CD4-positive, alpha-beta T cell treated with Interleukin-1 beta for 1 hour (primary cell): ENCODE measurements at places on chromosomes 2 and 18.
A peak's percentile ranks its signal among the peaks of the same experiment; 100 is the strongest.

DNA sequence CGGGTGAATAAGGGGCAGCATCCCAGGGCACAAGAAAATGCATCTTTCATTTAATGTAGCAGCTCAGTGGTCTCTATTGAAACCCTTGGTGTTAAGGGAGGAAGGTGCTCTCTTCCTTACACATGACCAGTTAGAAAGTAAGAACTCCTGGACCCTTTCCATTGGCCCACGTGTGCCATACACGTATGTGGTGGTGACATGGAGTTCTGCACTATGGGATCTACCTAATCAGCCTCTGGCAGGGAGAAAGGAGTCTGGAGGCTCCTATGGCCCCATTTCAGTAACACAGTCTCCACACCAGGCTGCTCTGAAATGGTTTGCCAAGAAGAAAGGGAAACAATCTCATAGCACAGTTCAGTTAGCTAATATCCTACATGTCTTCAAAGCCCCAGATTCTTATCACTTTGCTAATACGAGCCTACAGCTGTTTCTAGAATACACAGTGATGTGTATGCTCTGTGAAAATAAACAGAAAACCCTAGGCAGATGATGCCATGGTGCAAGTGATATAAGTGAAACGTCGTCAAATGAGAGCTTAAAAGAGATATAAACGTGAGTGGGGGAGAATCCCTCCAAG is 7.0 kb downstream of the EFEMP1 start:
- no peak for DNase-seq

- no peak for DNase-seq
Measured at GRCh38 chr2:205405194-205405593, 277.1 kb upstream of the NRP2 start.

GRCh38 chr2:9762941-9763340 is 80.3 kb upstream of the TAF1B start:
- no peak for DNase-seq

GRCh38 chr2:131673400-131674173 is 145.9 kb downstream of the CCDC74A start:
- DNase-seq = peak; percentile 62

GRCh38 chr2:190953257-190953656 is 60.7 kb downstream of the STAT1 start:
- DNase-seq = no peak

GRCh38 chr2:160473468-160474318 is 19.9 kb downstream of the RBMS1 start:
- DNase-seq = no peak

DNA sequence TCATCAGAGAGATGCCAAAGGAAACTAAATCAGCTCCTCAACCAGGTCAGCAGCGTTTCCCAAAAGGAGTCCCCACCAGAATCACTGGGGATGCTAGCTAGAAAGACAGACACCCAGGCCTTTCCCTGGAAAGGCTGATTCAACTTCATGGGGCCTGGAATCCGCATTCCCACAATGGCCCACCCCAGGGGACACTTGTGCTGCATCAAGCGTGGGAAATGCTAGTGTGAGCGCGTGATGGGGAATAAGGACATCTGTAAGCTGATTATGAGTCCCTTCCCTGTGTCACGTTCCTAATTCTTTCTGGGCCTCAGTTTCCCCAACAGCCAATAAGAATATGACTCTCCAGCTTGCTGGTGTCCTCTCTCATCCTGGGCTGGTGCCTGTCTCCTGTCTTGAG is 2.2 kb upstream of the WNT10A start:
- DNase-seq = no peak

DNA sequence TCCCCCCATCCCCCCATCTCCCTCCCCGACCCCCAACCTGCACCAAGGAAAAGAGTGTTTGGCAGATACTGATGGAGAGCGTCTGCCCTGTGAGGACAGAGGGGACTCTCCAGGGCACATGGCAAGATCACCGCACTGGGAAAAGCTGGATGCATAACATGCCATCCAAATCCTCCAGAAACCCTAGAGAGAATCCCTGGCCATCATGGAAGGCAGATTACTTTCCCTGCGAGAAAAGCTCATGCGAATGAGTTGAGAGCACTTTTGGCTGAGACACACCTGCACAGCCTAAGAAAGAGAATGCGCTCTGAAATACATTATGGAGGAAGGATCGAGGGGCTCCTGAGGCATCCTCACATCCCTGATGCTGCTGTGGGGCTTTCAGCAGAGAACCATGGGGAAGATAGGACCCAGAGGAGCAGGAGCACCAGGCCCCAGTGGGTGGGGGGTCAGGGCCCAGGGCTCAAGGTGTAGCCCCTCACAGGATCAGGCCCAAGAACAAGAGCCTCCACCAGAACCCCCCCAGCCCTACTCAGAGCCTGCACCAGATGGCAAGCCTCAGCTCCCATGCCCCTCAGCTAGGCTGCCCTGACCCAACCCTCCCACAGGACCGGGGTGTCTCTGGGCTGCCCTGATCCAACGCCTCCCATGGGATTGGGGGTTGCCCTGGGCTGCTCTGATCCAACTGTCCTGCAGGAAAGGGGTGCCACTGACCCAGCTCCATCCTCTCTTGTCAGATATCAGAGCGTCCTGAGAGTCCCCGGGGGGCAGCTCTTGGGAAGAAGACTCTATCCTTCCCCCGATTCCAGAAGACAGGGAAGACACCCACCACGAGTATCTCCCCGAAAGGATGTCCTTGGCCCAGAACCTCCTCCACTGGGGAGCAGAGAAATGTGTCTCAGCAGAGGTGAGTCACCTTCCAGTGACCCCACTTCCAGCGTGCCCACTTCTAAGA is 153.4 kb downstream of the NDUFA10 start:
- DNase-seq = no peak

- no peak for DNase-seq
Measured at GRCh38 chr2:2825516-2826208, 494.6 kb upstream of the MYT1L start.

DNA sequence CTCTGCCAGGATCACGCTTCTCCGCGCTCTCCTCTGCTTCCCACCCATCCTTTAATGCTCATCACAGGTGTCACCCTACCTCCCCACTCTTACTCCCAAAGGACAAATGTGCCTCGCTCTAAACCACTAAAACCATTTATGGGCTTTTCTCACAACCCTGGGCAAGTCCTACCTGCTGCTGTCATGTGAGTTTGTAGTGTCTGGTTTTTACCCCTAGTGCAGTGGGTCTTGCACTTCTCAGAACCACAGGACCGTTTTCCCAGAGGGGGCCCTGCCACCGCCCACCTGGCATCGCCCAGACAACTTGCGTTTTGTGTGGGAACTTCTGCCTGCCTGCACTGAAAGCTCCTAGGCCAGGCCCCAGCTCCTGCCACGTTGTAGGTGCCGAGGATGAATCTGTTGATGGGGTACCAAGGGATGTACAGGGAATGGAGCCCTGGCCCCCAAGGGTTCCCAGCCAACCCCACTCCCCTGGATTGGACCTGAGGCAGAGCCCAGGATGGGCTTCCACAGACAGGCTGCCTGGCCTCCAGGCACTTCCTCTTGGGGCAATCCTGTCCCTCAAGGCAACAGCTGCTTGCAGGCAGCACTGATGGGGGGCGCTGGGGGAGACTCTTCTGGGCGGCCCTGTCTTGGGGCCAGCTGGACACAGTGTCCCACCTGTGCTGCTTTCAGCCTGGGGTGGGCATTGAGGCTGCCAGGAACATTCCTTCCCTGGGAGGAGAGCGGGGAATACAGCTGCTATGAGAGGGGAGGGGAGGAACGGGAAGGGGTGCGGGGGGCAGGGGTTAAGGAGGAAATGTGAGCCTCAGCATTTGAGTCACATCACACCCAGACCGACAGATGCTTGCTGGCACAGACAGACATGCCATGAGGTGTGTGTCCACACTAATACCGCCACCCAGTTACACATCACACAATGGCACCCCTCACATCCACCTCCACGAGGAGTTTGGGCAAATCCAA is 176.3 kb downstream of the ZFP36L2 start:
- DNase-seq = no peak

DNA sequence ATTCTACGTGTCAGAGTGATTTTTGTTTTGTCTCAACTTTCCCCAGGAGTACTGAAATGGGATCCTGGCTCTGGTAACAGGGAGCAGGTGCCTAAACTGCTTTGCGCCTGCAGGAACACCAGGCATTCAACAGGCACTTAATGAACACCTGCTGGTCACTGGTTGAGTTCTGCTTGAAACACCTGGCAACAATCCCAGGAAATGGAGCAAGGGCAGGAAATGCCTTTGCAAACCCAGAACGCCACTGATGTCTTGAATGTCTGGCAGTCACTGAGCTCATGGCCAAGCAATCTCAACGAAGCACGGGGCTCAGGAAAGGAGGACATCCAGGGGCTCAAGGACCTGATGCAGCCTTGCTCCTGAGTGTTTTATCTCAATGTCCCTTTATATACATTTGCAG is 360.0 kb upstream of the RAB6C start:
- no peak for DNase-seq

GRCh38 chr2:55934337-55934736 is 10.8 kb upstream of the EFEMP1 start:
- DNase-seq = no peak

DNA sequence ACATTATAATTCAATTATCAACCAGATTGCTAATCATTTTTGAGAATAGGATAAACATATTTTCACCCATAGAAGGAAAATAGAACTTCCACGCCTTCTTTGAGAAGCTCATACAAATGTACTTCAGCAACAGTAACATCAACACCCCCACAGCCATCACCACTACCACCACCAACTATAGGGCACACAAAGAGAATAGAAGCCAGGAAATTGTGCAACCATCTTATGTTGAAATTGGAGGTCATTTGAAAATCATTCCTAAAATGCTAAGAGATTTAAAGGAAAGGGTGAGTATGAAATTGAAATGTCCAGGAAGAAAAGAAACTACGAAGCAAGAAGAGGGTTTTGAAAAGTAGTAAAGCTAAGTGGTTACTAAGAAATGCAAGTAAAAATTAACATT is 563.4 kb downstream of the ZNF804A start:
- no peak for DNase-seq

DNA sequence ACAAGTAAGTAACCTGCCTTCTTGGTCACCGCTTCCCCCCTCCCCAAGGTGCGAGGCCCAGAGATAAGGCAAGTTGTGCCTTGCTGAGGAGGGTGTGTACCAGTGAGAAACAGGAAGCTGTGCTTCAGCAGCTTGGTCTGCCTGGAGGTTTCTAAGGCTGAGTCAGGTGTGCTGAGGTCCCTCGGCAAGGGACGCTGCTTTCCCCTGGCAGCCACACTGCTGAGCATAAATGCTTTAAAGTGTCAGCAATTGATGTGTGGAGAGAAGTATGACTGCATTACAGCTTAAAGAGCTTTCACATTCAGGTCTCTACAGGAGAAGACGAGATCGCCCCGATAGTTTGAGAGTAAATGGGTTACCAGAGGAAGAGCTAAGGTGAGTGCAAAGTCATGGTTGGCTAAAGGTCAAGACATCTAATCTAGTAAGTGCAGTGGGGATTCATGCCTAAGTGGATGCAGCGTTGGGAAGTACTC is 86.9 kb downstream of the LIMS1 start:
- DNase-seq = peak; percentile 82

- DNase-seq = no peak
Measured at GRCh38 chr2:9941996-9942390, 9.5 kb upstream of the GRHL1 start.

DNA sequence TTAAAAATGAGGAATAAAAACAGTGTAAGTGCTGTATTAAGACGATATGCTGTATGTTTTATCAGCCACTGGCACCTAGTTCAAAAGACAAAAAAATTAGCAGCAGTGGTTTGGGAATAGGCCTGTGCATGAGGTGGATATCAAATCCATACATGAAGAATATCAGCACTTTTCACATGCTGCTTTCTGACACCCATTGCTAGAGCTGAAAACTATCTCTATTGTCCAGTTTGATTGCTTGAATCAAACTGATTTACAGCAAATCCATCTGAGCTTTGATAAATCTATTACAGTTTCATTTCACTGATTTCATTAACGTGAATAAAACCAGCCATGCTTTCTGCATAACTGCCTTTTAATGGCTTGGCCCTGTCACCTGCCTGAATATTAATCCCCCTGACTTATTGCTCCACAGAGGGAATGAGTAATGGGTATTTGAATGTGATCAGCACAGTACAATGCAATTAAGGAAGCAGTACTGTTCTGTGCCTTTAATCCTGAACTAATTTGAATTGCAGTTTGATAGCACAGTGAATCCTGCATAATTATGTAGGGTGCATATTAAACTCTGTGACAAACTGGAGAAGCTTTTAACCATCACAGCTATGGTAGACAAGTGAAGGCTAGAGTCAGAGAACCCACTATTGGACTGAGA is 154.0 kb downstream of the GPD2 start:
- no peak for DNase-seq

- DNase-seq = no peak
Measured at GRCh38 chr2:56248965-56249742, 65.4 kb downstream of the CCDC85A start.

GRCh38 chr2:25948437-25948836 is 33.9 kb downstream of the KIF3C start:
- no peak for DNase-seq

DNA sequence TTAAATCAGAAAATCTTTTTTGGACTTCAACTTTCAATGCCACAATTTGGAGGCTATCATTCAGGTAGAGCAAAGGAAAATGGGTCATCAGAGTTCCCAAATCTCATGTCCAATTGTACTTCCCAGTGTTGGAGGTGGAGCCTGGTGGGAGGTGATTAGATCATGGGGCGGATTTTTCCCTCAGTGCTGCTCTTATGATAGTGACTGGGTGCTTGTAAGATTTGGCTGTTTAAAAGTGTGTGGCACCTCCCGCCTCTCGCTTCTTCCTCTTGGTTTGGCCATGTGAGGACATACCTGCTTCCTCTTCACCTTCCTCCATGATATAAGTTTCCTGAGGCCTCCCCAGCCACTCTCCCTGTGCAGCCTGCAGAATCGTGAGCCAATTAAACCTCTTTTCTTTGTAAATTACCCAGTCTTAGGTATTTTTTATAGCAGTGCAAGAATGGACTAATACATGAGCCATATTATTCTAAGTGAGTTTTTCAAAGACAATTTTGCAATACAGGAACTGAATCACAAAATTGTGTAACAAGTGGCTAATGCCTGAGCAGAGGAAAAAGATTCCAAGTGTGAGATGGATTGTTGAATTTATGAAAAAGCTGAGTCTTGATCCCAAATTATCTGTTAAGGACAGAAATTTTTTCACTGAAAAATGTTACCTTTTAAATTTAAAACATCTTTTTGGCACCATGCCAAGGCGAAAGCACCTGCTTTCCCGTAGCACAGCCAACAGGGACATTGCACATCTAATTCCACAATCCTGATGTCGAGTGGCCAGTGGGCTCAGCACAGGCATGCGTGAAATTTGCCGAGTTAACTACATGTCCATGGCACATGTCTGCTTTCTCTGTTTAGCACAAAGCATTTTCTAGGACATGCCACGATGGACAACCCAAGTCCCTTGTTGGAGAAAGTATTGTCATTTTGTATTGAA is 150.9 kb downstream of the COL6A3 start:
- DNase-seq = peak; percentile 25
